ENCODE measurements at places on chromosomes 6 and 20.

DNA sequence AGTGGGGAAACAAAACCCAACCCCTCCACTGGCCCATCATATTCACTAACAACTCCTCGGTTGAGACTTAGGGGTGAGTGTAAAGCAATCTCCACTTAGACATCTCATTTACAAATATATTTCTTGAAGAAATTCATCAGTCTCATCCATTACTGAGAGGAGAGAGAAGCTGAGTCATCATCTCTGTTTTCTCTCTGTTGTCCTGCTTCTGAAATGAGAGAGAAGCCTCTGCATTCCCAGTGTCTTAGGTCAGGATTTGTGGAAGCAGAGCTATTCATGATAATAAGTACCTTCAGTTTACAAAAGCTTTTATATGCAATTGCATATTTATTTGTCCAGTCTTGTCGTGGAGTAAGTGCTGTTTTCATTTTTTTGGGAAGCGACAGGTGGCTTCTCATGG lies 879 bp downstream of the MEP1A start:
- no peak for DNase-seq

- no peak for DNase-seq
These were observed 68.6 kb upstream of the CCN6 start for GRCh38 chr6:111985202-111985731.

DNA sequence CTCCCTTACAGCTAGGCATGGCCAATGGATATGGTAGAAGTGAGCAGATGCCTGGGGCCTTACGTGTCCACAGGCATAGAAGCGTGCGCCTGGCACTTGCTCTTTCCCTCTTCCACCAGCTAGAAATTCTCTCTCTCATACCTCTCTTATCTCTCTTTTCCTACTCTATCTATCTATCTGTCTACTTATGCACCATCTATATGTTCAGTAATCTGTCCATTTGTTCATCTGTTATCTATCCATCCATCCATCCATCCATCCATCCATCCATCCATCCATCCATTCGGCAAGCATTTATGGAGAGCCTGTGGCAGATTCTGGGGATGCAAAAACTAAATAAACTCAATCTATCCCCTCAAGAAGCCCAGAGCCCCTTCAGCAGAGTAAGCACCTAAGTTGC lies 70.2 kb downstream of the KCNB1 start:
- no peak for DNase-seq

DNA sequence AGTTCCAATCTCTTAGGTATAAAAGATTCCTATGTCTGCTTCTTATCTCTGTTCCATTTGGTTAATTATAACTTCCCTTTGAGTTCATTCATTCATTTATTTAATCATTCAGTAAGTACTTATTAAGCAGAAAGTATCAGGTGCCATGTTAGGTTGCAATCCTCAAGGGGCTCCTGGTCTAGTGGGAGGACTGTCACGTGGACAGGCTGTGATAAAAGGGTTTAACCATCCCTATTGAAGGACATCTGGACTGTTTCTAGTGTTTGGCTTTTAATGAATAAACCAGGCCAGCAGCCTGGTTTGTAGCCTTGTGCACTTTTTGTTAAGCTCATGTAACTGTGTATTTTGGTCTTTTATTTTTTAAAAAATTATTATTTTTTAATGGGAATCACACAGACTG lies 162.1 kb upstream of the OGFRL1 start:
- DNase-seq: no peak

GRCh38 chr20:63534427-63534830 lies 2.7 kb downstream of the PTK6 start:
- DNase-seq: no peak

DNA sequence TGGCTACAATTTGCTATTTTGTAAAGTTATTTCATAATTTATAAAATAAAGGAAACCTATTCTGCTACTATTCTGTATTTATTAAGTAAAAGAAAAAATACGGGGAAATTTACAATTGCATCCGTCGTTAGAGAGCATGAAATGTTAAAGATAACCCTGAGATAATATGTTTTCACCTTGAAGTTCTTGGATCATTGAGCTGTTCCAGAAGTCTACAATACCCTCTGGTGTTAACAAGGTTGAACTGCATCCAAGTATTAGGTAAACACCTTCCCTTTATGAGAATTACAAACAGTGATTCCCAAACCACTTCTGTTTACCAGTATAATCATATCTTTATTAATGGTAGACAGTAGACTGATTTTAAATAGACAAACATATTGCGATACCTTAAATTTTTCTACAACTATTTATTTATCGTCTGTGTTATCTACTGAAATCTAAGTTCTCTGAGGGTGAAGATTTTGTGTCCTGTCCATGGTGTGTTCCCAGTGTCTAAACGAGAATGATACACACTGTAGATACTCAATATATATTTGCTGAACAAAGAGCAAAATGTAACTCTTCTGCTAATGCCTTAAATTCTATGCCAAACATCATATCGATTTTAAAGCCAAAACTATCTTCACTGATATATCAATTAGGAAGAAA lies 28.2 kb downstream of the TBC1D32 start:
- DNase-seq: no peak

DNA sequence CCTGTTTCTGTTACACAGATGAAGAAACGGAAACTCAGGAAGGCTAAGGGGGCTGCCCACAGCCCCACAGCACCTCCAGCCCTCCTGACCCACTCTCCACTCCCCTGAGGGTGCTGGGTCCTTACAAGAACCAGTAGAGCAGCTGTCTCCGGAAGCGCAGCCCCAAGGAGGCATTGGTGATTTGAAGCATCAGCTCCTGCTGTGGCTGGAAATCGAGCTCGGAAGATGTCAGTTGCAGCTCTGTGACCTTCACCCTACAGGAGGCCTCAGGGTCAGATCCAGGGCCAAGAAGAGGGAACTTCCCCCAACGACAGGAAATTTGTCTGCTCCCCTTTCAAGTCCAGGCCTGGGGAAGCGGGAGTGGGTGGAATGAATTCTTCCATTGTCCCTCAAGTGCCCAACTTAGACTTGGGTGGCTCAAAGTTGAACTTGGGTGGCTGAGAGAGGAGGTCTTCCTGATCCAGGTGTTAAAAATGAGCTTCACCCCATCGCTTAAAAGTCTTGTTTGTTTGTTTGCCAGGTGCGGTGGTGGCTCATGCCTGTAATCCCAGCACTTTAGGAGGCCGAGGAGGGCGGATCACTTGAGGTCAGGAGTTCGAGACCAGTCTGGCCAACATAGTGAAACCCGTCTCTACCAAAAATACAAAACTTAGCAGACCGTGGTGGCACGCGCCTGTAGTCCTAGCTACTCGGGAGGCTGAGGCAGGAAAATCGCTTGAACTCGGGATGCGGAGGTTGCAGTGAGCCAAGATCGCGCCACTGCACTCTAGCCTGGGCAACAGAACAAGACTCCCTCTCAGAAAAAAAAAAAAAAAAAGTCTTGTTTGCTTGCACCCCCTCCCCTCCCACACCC lies 1.9 kb downstream of the PLTP start:
- no peak for DNase-seq

DNA sequence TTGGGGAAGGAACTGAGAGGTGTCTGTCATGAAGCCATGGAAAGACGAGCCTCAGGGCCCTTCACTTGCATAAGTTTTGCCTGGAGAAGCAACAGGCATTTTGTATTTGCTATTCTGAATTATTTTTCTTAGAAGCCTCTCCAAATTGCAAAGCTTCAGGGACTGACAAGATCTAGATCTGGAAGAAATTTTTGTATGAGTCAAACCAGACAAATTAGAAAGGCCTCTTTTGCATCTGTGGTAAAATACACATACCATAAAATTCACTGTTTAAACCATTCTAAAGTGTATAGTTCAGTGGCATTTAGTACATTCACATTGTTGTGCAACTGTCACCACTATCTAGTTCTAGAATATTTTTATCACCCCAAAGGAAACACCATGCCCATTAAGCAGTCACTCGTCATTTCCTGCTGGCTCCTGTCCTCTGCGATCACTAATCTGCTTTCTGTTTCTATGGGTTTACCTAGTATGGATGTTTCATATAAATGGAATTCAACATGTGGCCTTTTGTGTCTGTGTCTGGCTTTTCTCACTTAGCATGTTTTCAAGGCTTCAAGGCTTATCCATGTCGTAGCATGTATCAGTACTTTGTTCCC lies 269.1 kb downstream of the PHF3 start:
- no peak for DNase-seq
